Stimulated activated naive CD8-positive, alpha-beta T cell treated with anti-CD3 and anti-CD28 coated beads, Interleukin-15, amount 100 ng/mL, for 72 hours (primary cell): ENCODE measurements at places on chromosomes 5 and 9.
A peak's percentile ranks its signal among the peaks of the same experiment; 100 is the strongest.

GRCh38 chr5:165617491-165617890 is 2112.1 kb downstream of the MAT2B start:
- DNase-seq: no peak

DNA sequence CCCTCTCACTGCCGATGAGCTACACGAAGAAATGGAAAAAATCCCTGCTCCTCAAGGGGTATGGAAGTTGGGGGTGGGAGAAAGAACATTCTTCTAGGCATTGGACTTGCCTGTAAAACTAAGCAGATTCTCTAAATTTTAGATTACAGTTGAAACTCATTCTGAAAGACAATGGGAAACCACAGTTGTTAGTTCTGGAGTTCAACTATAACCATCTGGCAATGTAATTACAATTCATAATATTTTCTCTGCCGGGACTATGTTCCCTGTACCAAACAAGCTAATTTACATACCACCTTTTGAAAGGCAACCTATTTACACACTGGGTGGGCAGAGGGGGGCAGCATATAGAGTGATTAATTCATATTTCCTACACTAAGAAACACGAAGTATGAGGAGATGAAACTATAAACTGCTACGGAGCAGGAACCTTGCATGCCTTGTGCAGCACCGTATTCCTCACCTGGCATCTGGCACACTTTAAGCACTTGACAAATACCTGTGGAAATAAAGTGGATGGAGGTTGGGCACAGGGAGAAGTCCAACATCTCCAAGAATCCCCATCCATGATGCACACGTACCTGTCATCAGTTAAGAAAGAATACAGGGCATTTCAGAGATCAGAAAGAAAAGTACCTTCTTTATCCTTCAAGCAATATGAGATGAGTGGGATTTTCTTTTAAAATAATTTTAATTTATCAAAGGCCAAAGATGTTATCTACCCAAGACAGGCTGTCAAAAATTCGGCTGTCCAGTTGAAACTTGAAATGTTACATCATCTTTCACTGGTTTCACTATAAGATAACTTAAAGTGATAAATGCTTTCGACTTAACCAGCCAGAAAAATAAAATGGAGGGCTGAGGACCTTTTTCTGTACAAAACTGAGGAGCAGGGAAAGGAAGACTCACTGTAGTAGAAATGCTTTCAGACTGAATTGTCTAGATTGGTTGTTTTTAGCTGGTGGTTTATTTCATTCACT is 54.2 kb downstream of the SSBP2 start:
- DNase-seq: no peak

- no peak for DNase-seq
Observed at GRCh38 chr5:17222664-17223063, 5.2 kb downstream of the BASP1 start.

DNA sequence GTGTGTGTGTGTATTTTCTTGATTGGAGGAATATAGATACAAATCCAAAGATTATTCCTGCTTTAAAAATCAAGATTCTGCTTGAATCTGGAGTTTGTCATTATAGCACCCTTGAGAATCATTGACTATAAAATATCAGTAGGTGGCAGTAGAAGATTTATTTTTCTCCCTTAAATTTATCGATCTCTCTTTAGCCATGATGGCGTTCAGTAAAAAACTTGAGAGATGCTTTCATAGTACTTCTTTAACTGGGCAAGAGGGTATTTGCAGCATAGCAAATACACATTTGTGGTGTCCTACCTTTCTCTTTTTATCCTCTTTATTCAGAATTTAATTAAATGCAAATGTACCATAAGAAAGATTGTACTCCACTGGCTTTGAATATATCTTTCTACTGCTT is 307.7 kb downstream of the ADGRV1 start:
- DNase-seq: no peak

GRCh38 chr9:117546894-117547678 is 132.2 kb upstream of the ASTN2 start:
- DNase-seq: peak; percentile 10

GRCh38 chr5:56233230-56233629 is at the start of gene ANKRD55:
Gene ANKRD55 (minus strand): TSS chr5:56233330. CDS start chr5:56232913, 417 bp downstream.
- DNase-seq: no peak

DNA sequence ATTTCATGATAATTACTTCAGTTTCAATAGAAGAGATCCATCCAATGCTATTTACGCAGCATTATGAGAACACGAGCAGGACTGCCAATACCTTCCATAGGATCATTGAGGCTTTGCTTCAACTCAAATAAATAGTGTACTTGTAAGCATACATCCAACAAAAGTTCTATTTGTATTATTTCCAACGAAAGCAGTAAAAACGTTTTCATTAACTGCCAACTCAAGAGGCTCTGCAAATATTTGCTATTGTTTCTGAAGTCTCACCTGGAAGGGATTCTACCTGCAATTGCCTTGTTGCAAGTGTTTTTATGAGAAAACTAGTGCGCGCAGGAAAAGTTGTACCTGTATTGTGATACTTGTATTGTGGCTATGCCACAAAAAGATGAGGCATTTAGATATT is 11.0 kb upstream of the GNPDA1 start:
- no peak for DNase-seq

GRCh38 chr5:55551358-55551757 is 16.6 kb upstream of the PLPP1 start:
- DNase-seq: no peak

GRCh38 chr5:160242145-160242544 is 12.8 kb downstream of the FABP6 start:
- no peak for DNase-seq

- DNase-seq: no peak
Observed at GRCh38 chr5:72388646-72389045, 68.5 kb downstream of the PTCD2 start.

GRCh38 chr5:99702565-99702964 is 773.8 kb upstream of the CHD1 start:
- DNase-seq: no peak

DNA sequence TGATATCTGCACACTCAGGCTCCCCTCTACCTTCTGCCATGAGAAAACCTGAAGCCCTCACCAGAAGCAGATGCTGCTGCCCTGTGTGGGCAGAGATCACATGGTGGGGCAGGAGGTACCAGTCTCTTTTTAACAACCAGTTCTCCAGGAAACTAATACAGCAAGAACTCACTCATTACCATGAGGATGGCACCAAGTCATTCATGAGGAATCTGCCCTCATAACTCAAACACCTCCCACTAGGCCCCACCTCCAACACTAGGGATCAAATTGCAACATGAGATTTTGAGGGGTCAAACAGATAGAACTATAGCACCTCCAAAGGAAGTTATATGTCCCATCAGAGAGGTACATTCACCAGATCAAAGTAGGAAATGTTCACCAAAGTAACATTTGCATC is 136.3 kb upstream of the SHB start:
- no peak for DNase-seq

DNA sequence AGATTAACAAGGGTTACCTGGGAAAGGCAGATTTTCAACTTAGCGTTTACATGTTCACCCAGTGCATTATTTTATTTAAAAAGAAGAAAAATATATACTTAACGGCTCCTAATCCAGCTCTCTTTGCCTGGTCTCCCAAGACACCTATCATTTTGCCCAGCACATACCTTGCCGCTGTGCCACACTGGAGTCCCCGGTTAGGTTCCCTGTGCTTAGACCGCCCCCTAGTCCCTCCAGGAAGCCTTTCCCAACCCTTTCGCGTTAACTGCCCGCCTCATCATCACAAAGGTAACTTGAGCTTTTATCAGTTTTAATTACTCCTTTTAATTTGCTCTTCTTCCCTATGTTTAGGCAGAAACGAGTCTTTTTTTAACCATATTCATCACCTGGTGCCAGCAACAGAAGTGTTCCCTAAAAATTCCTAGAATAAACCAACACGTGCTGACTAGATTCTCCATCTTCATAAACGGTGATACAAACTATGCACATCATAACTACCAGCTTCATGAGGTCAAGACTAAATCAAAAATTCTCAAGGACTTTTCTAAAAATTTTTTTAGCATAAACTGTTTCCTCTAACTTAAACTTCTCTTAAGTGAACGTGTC is 19.7 kb downstream of the DNAJA1 start:
- DNase-seq: no peak

- no peak for DNase-seq
Observed at GRCh38 chr5:148966348-148966747, 96.5 kb downstream of the SH3TC2 start.

DNA sequence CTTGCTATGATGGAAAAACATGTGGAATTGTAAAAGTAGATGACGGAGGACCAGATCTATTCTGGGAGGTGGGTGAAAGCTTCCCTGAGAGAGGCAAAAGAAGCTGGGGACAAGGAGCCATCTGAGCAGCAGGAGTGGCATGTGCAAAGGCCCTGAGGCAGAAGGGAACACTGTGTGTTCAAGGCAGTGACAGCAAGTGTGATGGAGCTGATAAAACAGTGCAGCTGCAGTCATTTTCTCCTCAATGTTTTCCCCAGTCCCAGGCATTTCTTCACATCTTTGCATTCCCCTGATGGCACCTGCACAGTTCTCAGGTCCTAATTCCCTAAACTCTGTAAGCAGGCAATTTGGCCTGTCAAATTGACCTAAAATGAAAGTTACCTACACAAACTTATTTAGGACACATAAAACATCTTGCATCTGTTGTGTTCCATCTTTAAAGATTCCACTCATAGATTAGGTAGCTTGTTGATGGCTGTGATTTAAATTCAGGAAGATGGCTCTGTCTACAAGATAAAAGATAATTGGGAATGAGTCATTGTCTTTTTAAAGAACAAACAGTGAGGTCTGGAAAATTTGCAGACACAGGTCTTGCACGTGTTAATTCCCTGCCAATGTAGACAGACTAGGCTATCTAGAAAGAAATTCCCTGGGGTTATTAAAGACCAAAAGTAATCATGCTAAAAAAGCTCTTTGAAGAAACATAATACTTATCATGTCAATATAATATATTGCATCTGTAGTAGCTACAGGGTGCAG is 289.6 kb upstream of the SGCD start:
- DNase-seq: no peak

GRCh38 chr9:32989660-32990059 is 11.8 kb downstream of the APTX start:
- DNase-seq: no peak

DNA sequence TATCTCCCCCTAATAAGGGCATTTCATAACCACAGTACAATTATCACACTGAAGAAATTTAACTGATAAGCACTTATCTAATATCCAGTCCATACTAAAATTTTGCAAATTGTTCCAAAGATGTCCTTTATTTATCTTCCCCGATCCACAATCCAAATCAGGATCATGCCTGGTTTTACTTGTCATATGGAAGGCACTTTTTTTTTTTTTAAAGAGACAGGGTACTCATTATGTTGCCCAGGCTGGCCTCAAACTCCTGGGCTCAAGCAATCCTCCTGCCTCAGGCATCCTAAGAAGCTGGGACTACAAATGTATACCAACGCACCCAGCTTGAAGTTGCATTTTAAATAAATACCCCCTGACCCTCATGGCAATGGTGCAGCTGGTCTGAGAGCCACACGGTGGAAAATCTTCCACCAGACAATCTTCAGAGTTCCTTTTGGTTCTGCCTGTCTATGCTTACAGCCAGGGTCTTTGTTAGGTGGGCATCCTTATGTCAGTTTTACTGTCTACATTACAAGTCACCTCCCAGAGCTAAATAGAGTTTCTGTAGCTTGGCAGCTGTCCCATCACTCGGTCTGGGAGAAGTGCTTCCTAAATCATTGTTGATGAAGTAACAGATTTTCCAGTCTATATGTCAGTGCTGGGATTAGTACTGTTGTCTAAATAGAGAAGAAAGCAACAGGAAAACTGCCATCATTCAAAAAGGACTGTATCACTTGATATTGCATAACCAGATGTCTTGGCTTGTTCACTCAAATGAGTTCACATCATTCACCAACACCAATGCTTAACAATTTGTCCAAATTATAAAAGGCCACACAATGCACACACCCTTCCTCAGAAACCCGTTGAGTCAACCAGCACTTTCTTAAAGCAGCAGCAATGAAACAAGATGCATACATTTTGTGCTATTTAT is 26.4 kb downstream of the PTPN3 start:
- no peak for DNase-seq

- no peak for DNase-seq
Observed at GRCh38 chr5:107671742-107672210, 1.0 kb upstream of the EFNA5 start.

DNA sequence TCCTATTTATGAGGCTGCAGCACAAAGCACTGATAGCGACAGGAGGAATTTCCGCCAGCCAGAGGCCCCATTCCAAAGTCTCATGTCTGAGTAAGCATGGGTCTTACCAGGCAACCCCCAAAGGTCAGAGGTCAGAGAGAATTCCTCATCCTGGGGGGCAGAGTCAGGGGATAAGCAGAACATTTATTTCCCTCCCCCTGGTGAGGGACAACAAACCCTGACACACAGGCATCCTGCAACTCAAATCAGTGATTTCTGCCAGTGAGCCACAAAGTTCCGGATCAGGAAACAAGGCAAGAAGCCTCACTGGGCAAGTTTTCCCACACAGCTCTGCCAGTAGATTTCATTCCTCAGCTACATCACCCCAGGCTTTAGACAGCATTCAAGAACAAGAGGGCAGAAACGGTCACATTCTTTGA is 37.0 kb downstream of the ADAMTS12 start:
- DNase-seq: no peak

DNA sequence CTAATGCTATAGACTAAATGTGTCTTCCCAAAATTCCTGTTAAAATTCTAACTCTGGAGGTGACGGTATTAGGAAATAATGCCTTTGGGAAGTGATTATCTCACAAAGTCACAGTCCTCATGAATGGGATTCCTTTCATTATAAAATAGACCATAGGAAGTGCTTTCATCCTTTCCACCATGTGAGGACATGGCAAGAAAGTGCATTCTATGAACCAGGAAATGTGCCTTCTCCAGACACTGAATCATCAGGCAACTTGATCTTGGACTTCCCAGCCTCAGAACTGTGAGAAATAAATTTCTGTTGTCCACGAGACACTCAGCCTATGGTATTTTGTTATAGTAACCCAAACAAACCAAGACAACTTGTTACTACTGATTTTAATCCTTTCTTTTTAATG is 582.4 kb upstream of the C9orf72 start:
- DNase-seq: no peak

GRCh38 chr5:16712620-16713019 is 95.8 kb upstream of the RETREG1 start:
- no peak for DNase-seq

- DNase-seq: peak; percentile 44
Observed at GRCh38 chr5:142977363-142978051, 207.3 kb downstream of the ARHGAP26 start.

GRCh38 chr5:108174286-108174685 is 207.6 kb downstream of the FBXL17 start:
- DNase-seq: no peak

DNA sequence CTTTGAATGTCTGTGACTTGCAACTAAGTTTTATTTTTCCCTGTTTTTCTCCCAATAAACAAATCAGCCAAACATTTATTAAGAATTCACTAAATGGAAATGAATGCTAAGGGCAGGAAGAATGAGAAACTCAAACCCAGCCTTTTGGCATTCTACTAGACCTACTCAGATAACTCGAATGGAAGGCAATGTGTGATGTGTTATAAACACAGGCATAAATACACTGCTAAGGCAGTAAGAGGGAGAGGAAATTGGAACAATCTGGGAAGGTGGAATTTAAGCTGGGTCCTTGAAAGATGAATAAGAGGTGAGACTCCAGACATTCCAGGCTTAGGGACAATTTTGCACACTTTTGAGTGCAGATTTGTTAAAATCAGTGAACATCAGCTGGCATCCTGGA is 34.7 kb downstream of the MARCHF3 start:
- no peak for DNase-seq
